NB4 (cell line): ENCODE measurements at places on chromosomes 5 and 9.

DNA sequence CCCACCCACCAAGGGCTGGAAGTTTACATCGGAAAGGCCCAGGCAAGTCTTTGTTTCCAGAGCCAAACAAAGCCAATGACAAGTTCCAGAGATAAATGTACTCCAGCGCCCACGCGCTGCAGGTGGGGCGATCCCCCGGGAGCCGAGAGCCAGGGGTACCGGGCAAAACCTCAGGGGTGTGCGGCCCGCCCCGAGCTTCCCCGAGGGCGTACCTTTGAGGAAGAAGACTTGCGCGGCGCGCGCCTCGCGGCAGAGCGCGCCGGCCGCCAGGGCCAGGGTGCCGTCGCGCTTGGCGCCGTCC is 671 bp downstream of the DUSP1 start:
- DNase-seq = no peak

DNA sequence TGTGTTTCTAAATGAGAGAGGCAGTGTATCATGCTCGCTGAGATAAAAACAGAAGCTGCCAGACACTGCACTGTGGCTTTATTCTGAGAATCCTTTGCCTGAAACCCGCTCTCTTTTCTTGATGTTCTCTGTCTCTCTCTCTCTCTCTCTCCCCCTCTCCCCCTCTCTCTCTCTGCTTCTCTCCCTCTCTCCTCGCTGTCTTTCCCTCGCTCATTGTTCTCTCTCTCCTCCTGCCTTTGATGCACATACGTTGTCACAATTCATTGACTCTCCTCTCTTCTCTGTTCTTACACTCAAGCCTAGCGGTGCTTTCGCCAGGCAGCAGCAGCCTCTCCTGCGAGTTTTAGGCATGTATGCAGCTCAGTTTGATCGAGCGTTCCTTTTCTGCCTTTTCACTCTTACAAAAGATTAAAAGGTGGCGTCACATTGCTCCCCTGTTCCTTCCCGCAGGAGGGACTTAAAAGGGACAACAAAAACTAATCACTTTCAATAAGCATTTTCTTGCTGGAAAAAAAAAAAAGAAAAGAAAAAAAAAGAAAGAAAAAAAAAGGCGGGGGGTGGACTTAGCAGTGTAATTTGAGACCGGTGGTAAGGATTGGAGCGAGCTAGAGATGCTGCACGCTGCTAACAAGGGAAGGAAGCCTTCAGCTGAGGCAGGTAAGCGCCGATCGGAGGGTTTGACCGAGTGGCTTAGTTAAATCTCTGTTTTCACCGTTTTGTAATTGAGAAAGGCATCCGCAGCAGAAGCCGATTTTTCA is 717.9 kb upstream of the WWC1 start:
- no peak for DNase-seq

- peak; percentile 18 for DNase-seq
Observed at GRCh38 chr5:161299053-161299452, 247.5 kb downstream of the GABRB2 start.

DNA sequence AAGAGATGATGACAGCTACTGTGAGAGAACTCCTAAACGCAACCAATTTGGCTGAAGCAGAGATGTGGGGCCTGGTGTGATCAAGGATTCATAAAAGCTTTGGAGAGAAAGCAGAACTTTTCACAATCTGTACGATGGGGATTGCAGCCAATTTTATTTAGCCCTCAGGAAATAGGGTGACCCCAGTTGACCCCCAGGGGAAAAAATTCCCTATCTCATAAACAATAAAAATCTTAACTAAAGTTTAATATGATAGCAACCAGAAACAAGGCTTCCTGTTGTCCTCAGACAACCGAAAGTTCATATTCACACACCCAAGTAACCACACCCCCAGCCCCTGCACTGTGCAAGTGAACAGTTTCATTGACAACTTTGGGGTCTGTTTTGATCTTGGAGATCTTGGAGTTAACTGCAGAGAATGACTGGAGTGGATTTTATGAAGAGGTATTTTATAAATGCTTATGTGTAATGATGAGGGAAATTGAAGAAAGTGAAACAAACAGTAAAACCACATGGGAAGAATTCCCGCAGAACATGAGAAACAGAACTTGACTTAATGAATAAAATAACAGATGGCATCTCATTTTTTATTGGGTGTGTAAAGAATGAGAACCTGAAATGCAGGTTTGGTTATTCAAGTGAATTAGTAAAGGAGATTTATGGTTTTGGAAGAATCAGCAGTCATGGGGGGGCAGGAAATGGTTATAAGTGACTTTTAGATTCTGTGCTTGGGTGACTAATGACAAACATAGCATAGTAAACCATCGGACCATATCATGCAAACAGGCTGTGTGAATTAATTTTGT is 94.5 kb downstream of the PDE4D start:
- DNase-seq = no peak

DNA sequence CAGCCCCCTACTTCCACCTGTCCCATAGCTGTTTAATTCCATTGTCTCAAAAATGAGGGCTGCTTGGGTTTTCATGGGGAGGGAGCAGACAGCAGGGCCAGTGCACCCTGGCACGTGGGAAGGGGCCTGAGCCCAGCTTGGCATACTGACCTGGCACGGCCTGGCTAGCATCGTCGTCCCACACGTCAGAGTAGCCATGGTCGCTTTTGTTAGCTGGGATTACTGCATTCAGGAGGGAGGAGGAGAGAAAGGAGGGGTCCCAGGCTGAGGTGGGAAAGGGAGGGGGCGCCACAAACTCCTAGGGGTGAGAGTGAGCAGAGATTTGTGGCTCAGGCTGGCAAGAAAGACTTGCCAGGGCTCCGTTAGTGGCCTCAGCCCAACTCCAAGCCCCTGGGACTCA is 21.1 kb upstream of the CYSTM1 start:
- no peak for DNase-seq

DNA sequence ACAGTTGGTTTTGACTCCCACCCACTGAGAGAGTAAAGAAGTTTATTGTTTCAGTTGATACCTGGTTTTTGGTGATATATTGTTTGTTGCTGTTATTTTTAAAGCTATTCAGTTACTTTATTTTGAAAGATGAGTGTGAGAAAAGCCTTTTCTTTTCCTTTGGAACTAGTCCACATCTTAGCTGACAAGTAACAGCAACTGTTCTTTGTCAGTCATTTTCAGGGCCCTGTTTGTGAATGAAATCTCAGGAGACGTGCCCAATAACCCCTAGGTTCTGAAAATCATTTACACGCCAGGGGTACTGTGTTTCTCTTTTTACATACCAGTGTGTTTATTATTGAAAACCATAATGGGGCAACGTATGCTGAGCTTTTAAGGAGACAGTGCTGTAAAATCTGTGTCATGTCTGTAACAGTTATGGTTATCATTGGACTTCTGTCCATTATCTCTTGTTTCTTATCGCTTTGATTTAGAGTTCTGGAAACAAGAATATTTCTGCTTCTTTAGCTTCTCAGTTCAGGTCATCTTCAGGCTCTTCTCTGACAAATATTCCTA is 75.0 kb downstream of the LIX1 start:
- DNase-seq = no peak

GRCh38 chr9:132670457-132671391 is at the start of gene GTF3C4:
GTF3C4 (plus strand) TSS chr9:132670464; CDS start chr9:132670599, 135 bp downstream.
- peak; percentile 54 for DNase-seq

GRCh38 chr5:77167063-77167462 is 43.4 kb upstream of the PDE8B start:
- DNase-seq = no peak
